ENCODE measurements at places on chromosomes 7 and 10. TPM values are rescaled to one million over a fixed set of nuclear protein-coding genes. Genes with fewer than 3 reads are reported as not detected.

Gene NPTX2
- 0.13 TPM for total RNA-seq

Gene STAG3
- total RNA-seq = 0.13 TPM

Gene PODXL
- total RNA-seq = 0.53 TPM

Gene CYP26C1
- under 0.01 TPM for total RNA-seq

Gene HOXA10
- not detected for total RNA-seq

Gene TAS2R5
- total RNA-seq = 3.9 TPM

- peak; percentile 97 for DNase-seq
These were observed 538.5 kb downstream of the HTR7 start for GRCh38 chr10:90319188-90319914.

GRCh38 chr10:76149602-76150138 lies 718.2 kb downstream of the LRMDA start:
- no peak for DNase-seq

GRCh38 chr7:117123311-117123926 lies 170.1 kb downstream of the ST7 start:
- no peak for DNase-seq

DNA sequence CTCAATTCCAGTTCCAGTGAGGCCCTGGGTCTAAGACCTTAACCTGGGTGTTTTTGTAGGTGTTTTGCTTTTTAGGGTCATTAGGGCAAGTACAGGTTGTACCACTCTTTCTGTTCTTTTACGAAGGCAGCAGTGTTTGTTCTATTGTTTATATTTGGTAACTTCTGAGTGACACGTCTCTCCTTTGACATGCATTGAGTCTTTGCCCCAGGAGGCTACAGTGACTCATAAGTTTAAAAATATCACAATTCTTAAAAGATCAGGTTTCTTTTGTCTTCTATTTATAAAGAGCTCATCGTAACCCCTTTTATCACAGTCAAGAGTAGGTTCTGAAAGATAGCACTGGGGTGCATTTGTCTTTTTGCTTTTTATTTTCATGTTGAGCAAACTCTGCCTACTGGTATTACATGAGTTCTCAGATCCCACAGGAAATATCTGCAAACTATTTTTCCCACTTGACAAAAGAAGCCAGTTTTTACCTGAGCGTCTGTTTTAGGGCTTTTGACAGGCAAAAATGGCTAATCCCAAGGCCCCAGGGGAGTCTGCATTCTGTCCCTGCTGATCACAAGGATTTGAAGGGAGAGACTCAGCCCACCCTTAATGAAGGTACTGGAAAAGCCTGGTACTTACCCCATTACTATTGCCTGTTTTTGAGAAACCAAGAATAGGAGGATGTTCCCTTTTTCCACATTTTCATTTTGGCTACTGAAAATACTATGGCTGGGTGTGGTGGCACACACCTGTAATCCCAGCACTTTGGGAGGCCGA lies 7.9 kb downstream of the NUDT13 start:
- DNase-seq = peak; percentile 85

GRCh38 chr10:123144697-123145541 lies 3.0 kb upstream of the HMX2 start:
- no peak for DNase-seq

DNA sequence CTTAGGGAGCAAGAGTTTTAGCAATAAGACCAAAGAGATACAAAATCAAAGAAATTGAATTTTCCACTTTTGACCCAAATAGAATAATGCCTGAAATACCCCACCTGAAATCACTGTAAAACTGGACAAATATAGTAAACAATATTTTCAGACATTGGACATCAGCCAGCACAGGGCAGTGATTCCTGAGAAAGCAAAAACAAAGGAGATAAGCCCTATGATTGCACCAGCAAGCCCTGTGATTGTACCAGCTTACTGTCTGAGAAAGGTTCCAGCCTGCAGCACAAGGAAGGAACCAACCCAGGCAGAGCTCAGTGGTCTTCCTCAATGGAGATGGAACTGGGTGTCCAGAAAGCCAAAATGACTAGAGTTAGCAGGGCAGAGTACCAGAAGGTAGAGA lies 10.3 kb downstream of the TMEM106B start:
- no peak for DNase-seq

DNA sequence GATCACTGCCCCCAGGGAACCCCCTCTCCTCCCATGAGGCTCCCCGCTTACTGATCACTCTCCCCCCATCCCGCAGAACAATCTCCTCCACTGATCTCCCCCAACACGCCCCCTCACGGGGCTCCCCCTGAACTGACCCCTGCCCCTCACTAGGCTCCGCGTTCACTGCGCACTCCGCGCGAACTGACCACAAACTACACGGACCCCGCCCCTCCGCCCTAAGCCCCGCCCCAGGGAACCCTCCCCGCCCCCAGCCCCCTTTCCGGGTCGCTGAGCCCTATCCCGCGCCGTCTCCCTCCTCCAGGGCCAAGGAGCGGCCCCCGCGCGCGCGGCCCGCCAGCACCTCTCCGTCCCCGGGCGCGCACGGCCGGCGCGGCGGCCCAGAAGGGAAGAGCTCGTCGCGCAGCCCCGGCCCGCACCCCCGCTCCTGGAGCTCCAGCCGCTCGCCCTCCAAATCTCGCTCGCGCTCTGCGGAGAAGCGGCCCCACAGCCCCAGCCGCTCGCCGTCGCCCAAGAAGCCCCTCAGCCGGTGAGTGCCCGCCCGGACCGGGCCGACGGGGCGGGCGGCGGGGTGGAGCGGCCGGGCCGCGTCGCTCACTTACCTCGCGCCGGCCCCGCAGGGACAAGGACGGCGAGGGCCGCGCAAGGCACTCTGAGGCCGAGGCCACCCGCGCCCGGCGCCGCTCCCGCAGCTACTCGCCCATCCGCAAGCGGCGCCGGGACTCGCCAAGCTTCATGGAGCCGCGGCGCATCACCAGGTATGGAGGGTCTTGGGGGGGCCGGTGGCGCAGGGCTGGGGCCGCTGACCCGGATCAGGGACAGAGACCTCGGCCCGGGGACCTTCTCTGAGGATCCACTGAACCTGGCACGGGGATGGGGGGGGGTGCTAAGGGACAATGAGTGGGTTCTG lies 19.9 kb upstream of the HSPB1 start:
- DNase-seq = no peak
